ENCODE measurements at places on chromosomes 12 and 14.

DNA sequence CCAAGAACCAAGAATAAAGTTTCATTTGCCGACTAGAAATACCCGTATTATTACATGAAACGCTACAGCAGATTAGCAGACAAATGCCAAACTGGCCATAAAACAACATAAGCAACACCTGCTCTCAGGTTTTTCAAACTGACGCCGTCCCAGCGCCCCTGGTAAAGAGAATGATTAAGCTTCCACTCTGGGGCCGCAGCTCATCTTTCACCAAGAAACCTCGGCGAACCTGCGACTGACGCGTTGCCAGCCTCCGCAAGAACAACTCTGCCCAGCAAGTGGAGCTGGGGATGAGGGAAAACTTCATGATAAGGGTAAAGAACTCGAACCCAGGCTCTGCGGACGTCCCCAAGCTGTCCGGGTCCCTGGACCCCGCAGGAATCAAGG lies 530 bp downstream of the ARL1 start:
- no peak for DNase-seq

DNA sequence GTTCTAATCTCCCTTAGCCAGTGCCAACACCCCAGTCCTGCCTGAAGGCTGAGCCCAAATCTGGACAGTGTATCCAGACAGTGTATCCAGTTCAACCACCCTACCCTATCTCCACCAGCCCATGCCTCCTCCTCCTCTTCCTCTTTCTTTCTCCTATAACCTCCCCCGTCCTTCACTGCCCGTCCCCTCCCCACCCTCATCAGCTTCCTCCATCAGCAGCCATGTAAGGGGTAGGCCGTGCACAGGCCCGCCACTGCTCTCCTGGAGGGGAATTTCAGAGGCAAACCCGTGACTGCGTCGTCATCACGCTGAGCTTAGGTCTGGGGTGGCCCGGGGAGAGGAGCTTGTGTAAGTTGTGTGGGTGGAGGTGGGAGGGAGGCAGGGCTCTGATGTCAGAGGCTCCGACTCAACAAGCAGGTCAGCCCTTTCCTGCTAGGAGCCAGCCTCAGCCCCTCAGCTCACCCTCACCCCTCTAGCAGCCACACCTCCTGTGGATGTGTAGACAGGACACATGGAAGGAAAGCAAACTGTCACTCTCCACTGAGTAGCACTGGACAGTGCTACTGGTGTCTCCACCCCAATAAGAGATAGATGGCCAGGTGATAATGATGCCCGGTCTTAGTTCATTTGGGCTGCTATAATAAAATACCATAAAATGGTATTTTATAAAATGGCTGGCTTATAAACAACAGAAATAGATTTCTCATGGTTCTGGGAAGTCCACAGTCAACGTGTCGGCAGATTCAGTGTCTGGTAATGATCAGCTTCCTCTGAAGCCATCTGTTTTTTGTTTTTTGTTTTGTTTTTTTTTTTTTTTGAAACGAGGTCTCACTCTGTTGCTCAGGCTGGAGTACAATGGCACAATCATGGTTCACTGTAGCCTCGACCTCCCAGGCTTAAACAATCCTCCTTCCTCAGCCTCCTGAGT lies 50.5 kb downstream of the IRF2BPL start:
- peak; percentile 65 for DNase-seq

DNA sequence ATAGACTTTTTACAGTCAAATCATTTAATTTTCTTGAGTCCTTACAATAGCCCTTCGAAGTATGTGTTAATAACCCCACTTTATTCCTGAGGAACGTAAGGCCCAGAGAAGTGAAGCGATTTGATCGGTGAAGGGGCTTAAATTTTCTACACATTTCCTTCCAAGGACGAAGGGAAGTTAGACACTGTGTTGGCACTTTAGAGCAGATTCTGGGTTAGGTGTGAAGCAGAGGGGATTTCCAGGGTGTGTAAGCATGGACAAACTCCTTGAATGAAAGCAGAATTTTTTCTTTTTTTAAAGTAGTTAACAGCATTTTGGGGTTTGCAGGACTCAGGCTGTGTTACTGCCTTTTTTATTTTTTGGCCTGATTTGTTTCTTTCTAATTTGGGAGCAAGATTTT lies 38.9 kb downstream of the PRORP start:
- no peak for DNase-seq

DNA sequence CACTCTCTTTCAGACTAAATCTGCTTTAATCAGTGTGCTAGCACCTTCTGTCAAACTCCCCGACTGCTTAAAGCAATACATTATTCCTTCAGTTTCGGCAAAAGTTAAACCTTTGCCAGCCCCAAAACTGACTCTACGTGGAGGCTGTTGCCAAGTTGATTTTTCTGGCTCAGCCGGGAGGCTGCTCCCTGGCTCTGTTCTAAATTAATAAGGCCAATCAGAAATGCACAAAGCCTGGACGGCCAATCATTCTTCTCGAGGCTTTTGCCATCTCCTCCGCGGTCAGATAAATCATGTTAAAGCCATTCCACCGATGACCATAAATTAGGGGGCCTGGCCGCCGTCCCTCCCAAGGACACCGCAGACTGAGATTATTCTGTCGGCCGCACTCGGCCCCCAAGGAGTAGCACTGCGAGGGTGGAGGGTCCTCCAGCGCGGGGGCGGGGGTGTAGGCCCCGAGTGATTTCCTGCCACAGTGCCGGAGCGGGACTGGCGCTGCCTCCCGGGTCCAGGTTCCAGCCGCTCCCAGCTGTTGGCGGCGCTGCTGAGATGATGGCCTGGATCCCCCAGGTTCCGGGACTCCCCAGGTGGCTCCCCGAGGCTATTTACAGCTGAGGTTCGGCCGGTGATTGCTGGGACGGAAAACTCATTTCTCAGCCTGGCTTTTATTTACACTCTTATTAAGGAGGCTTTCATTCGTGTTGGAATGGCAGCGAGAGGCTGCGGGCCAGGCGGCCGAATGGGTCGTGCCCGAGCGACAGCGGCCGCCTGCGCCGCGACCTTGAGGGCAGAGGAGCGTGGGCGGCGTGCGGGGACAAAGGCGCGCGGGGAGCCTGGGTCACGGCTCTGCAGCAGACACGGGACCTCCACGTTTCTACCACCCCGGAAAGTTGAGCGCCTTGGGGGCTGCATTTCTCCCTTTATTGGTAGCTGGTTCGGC lies 165.1 kb downstream of the MON2 start:
- peak; percentile 85 for DNase-seq

DNA sequence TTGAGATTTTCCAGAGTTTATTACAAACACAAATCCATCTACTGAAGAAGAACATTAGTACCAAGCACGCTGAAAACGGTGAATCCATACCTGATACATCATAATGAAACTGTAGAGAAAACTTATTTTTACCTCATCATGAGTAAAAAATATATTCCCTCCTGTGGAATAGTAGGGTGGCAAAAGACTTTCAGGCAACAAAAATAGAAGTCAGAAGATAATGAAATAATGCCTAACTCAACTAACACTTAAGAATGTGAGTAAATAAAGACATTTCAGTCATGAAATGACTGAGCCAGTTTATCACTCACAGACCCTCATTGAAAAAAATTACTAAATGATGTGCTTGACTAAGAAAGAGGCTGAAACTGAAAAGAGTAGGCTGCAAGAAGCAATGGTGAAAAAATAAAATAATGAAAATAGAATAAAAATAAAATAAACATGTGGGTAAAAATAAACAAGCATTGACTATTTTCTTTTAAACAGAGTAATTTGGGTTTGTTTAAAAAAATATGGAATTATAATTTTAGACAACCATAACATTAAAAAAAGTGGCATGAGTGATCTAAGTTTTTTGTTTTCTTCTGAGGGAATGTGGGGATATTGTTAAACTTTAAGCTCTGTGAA lies 148.6 kb downstream of the ASCL1 start:
- no peak for DNase-seq

- no peak for DNase-seq
Observed at GRCh38 chr14:100342195-100342594, 19.1 kb downstream of the SLC25A47 start.

DNA sequence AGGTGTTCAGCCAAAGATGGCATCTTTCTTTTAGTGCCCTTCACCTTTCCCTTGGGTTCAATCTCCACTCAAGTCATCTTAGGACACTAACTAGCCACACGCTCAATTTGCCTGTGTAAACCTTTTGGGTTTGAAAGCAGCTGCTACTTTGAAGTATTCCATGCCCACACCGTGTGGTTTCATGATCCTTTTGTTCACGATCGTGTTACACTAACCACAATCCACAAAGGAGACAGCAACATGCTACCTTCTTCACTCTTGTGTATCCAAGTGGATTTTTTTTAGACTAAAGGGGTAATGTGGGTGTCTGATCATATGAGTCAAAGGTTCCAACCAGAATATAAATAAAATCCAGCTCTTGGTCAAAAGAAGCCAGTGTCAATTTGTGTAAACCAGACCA lies 122.7 kb upstream of the FAR2 start:
- no peak for DNase-seq

DNA sequence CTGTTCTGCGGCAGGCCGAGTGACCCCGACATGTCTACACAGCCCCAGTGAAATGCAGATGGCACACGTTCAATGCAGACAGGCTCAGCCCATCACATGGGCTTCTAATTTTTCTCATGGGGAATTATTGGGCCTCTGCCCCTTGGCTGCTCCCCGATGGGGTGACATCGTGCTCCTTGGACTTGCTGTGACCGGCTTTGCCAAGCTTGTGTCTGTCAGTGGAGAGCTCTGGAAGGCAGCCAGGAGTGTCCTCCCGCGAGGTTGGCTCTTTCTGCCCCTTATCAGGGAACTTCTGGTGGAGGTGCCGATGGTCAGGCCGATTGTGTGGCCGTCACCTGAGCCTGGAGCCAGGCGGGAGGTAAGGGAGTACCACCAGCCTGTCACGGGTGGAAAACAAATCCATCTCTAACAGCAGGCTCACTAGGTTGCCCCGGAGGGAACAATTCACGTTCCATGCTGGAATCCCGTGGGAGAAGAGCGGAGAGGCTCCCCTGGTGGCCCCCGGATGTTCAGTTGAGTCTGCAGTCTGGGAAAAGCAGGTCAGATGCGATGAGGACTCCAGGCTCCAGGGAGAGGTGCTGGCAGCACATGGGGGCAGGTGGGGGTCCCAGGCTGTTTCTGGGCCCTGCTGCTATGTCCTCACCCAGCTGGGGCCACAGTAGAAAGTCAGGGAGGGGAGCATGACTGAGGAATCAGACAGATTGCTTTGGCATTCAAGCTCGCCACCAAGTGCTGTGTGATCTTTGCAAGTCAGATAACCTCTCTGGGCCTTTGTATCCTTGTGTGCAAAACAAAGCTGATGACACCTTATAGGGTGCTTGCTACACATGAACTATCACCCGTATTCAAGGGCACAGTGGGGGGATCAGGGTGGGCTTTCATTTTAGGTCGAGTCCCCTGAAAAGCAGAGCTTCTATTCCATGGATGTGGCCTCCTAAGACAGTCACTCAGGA lies 43.2 kb upstream of the EML1 start:
- no peak for DNase-seq

DNA sequence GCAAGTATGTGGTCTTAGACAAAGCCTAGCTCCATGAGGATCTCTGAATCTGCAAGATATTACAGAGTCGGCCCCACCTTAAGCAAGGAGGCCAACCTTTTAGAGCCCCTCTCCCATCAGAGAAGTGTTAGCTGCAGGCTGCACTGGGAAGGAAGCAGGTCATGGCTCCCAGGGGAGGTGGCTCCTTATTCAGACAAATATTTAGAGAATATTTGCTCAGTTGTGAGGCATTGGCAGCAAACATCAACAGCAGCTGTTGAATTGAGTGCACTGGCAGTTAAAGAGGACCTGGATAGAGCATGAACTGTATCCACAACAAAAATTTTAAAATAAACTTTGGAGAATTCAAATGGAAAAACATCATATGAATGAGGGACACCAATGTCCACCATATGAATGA lies 44.7 kb downstream of the FSCB start:
- DNase-seq, result no peak

GRCh38 chr14:59199205-59199604 lies 10.7 kb downstream of the DAAM1 start:
- DNase-seq, result no peak

- DNase-seq, result no peak
Observed at GRCh38 chr12:100656856-100657255, 83.4 kb downstream of the GAS2L3 start.

DNA sequence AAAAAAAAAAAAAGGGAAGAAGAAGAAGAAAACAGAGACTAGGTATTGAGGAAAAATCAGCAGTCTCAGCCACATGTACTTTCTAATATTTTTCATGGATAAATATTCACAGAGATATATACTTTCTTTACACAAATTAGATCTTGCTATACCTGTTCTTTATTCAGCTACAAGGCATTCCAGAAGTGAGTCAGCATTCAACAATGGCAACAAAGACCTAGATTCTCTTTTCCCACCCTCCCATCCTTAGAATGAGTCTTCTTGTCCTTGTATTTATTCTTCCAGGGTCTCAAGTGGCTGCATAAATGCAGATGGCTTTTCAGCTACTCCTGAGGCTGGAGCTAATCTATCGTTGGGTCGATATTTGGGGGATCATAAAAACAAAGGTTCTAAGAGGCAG lies 93.0 kb downstream of the NT5DC3 start:
- DNase-seq, result no peak
